NB4 (cell line): ENCODE measurements at places on chromosomes 4 and X.

GRCh38 chrX:57677132-57677858, 2.8 kb downstream of the NLRP2B start:
- no peak for DNase-seq

DNA sequence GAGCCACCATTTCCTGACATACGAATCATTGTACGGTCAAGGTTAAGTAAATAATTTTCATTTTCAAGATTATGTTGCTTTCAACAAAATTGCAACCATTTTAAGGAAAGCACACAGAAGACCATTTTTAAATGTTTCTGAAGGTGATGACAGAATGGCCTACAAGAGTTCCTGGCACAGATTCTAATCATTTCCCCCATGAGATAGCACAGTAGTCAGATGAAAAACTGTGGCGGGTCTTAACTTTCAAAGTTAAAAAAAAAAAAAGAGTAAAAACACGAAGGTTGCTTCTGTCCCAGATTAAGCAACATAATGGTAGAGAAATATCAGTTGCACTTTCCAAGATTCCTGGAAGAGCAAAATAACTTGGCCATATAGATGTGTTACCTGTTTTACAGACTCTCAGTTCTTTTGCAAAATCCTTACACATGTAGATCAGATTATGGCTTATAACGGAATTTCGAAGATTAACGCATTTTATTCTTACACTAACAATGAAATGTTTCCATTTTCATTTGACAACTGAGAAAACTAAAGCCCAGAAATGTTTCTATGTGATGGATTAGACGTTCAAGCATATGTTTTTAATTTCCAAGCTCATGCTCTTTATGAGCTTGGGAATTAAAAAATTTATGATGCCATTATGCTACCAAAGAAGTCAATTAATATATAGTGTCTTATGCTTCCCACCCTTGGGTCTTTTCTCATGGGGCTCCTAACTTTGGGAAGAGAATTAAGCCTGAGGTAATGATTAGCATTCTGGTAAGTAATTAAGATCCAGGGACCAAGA, 335.1 kb upstream of the CLNK start:
- no peak for DNase-seq

- peak; percentile 82 for DNase-seq
Measured at GRCh38 chr4:6768539-6768905, 14.0 kb upstream of the KIAA0232 start.

- DNase-seq, result no peak
Measured at GRCh38 chr4:41158756-41159155, 55.6 kb downstream of the APBB2 start.

GRCh38 chr4:24856586-24856985, 56.3 kb downstream of the CCDC149 start:
- DNase-seq, result no peak

GRCh38 chr4:145058256-145058655, 39.7 kb downstream of the ANAPC10 start:
- DNase-seq, result no peak

DNA sequence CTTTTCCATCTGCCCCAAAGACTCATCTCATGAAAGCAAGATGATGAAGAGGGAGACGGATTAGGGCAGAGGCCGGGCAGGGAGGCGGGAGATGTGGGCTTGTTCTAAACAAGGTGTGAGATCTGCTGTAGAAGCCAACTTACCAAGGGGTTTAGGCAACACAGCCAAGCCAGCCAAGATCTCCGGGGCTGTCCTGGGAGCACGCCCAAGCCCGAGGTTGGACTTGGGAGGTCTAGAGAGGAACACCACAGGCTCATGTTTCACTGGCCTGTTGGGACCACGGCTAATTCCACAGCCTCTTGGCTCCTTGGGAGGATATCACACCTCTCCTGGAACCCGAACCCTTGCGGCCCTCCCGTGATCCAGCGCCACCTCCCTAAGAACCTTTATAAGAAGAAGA, 171.4 kb downstream of the CRLF2 start:
- no peak for DNase-seq

GRCh38 chr4:185254434-185254833, 45.0 kb downstream of the SNX25 start:
- DNase-seq, result peak; percentile 41

DNA sequence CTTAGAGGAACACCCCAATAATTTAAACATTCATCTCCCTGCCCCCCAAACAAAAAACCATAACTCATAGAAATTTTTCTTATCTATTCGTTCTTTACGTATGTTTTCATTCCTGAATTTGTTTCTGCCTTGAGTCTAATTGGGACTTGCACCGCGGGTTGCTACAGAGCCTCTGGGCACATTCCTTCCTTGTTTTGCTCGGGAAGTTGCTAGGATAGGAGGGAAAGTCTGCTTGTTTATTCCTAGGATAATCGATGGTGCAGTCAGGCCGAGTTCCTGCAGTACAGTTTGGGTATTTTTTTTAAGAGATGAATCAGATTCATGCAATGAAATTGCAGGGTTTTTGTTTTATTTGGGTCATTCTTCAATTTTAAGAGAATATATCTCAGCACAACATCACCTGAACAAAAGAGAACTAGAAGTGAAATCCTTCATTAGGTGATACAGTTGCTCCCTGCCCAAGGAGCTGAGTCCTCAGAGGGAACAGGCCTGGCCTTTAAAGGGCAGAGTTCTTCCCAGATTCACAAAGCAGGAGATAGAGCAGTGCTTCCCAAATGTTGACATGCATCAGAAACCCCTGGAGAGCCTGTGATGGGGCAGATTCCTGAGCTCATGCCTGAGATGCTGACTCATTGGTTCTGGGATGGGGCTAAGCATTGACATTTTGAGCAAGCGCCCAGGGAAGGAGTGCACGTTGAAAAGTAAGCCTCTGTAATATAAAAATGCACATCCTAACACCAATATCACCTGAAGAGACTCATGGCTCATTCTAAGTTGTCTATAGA, 114.9 kb upstream of the FAM9B start:
- DNase-seq, result no peak

GRCh38 chr4:135225551-135225950, 1024.0 kb upstream of the PABPC4L start:
- DNase-seq, result no peak

DNA sequence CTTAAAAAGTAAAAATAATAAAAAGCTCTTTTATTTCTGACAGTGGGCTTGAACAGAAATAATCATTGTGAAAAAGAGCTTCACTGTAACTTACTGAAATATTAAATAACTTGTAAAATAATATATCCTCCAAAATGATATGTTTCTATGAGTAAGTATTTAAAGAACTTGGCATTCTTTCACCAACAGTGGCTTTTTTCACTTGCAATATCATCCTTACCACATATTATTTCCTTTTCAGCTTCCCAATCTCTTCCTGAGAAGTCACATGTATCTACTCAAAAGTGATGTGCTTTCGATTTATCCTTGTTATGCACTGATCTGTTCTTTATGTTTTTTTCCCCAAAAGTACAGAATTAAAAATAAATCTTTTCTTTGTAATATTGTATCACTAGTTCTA, 2.2 kb upstream of the PCDH18 start:
- DNase-seq, result no peak

- DNase-seq, result peak; percentile 88
Measured at GRCh38 chr4:80072228-80072743, 743 bp downstream of the ANTXR2 start.

DNA sequence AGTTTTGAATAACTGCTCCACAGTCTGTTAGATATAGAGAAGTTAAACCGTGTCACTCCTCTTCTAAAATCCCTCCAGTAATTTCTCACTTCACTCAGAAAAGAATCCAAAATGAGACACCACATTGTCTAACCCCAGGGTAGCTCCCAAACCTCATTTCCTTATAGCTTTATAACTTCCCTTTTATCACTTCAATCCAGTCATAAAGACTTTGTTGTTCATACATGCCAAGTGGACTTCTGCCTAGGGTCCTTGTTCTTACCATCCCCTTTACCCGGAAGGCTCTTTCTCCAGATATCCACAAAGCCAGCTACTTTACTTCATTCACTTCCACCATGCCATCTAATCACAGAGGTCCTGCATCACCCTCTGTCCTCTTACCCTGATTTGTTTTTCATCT, 156.2 kb downstream of the GABRB1 start:
- DNase-seq, result no peak

- DNase-seq, result no peak
Measured at GRCh38 chrX:40887476-40887875, 152.1 kb upstream of the MED14 start.

- DNase-seq, result no peak
Measured at GRCh38 chr4:53599632-53600031, 8.3 kb upstream of the LNX1 start.

DNA sequence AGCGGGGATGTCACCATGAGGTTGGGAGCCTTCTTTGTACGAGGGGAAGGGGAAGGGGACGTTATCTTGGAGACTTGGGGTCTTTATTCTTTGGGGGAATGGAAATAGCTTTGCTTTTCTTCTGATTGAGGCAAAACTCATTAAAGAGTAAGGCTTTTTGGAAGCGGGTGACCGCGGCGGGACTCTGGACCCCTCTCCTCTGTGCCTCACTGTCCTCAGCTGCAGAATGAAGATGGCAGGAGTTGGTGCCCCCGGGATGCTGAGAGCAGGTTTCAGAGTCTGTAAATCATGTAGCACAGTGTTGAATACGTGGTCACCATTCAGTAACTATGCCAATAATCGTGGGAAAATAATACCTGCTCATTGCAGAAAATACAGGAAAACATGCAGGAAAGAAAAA, 32.1 kb downstream of the HTT-AS start:
- no peak for DNase-seq

DNA sequence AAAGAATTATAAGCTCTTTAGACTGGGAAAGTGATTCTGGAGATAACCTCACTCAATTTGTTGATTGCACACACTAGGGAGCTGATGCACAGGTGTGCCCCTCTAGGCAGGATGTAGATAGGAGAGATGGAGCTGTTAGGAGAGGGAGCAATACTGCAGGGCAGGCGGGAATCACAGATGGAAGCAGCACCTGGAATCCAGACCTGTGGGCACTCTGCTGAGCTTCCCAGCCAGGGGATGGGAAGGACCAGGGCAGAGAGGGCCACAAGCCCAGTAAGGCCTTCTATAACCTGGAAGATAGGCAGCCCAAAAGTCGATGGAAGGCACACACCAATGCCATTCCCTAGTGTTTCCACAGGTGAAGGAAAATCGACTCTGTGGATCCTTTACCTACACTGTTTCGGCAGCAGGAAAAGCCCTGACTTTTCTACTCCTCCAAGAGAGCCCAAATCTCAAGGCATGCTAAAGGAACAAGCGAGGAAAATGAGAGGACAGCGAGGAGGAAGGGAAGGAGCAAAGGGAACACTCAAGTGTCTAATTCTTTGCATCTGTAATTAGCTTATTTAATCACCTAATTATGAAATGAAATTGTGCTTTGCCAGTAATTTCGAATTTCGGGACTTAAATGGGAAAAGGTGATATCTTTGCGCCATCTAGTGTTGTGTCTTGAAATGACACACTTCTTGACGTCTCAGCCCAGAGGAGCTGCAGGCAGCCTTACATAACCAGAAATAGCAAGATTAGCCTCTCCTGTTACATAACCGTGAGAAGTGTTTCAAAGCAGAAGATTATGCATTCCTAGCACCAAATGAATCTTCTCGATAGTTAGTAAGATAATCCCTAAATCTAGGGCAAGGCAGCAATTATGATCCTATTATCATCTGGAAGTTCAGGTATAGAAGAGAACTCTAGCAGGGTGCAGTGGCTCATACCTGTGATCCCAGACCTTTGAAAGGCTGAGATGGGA, 31.0 kb upstream of the TLR3 start:
- DNase-seq, result peak; percentile 77

GRCh38 chr4:77579406-77580076, 26.1 kb upstream of the CXCL13 start:
- no peak for DNase-seq

DNA sequence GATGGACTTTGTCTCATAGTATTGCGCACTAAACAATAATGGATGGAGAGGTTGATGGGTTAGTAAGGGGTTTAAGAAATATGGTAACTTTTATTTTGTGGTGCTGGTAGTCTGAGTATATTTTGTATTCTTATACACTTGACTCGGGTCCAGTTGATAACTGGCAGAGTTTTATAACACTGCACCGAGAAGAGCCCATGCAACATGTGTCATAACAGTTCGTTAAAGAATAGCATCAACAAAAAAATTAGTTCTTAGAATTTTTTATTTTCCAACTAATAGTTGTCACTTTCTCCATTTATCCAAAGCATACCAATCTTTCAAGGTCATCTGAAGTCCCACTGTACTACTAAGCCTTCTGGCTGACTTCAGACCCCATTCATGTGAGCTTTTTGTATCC, 175.1 kb downstream of the SOWAHB start:
- no peak for DNase-seq

DNA sequence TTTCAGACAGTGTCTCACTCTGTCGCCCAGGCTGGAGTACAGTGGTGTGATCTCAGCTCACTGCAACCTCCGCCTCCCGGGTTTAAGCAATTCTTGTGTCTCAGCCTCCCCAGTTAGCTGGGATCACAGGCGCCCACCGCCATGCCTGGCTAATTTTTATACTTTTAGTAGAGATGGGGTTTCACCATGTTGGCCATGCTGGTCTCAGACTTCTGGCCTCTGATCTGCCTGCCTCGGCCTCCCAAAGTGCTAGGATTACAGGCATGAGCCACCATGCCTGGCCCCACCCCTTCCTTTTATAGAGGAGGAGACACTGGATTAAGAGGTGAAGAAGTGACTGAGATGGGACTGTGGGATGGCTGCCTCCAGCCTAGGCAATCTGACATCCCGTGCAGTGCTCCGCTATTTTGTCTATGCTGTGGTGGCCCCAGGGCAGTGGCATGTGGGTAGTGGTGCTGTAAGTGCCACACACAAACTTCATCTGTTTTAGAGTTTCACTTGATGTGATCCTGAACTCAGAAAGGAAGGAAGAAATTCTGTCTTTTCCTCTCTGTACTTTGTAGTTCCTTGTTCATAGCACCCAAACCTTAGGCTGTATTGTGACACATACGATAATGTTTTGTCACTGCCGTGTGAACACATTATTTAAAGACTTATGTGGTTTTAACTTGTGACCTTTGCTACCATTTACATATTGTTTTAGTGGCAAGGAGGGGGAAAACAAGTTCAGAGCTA, 48.9 kb downstream of the FNIP2 start:
- DNase-seq, result peak; percentile 60

GRCh38 chr4:17115583-17115982, 217.1 kb upstream of the LDB2 start:
- DNase-seq, result peak; percentile 11

GRCh38 chrX:44432641-44433040, 89.2 kb upstream of the EFHC2 start:
- DNase-seq, result no peak

DNA sequence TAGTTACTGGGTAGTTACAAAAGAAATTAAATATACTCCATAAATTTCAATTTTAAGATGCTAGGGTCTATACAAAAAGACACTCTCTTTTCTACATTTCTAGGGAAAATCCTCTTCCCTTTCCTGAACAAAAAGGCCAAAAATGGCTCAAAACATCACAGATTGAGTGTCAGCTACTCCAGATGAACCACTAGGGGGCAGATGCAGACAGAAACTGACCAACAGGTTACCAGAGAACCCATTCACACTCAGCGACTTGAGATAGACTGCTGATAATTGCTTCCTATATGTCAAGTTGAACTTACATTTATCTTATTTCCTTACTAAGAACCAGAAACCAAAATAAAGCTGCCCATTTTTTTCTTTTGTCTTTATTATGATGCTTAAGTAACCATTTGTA, 83.4 kb upstream of the MID1IP1 start:
- peak; percentile 51 for DNase-seq
